ENCODE measurements at places on chromosomes 13 and 19.
A peak's percentile ranks its signal among the peaks of the same experiment; 100 is the strongest.

DNA sequence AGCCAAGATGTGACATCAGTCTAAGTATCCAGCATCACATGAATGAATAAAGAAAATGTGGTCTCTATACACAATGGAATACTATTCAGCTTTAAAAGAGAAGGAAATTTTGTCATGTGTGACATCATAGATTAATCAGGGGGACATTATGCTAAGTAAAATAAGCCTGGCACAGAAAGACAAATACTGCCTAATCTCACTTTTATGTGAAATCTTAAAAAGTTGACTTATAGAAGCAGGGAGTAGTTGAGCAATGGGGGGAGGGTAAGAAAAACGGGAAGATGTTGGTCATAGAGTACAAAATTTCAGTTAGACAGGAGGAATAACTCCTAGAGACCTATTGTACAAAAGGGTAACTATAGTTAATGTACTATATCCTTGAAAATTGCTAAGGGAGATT is 10.4 kb upstream of the LCP1 start:
- DNase-seq = no peak

DNA sequence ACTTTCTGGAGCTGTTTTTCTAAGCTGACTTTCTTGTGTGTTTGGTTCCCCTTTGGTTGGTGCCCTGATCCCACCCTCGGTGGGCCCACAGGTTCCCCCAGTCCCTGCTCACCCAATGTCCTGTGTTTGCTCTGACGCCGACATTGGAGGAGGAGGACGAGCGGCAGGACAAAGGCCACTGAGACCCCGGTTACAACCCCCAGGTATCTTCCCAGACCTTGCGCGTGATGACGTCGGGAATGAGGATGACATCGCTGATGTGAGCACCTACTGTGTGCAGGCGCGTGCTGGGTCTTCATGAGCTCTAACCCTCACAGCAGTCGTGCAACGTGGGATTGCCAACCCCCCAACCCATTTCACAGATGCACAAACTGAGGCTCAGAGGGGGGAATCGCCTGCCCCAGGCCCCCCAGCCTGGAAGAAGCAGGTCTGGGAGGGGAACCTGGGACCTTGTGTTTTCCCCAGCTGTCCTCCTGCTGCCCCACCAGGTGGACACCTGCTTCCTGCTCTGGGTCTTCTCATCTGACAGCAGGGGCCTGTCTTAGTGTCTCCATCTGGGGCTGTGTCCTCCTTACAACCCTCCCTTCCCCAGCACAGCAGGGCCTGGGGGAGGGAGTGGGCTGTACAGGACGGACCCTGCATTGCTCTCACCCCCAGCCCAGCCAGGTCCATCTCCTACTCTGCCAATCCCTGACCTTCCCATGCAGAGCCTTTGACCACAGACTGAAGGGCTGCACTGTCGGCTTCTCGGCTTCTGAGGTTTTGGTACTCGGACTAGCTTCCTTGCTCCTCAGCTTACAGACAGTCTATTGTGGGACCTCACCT is 4.7 kb upstream of the LILRA6 start:
- DNase-seq = no peak

- no peak for DNase-seq
These were observed 192.8 kb upstream of the IRS2 start for GRCh38 chr13:109979228-109979627.

DNA sequence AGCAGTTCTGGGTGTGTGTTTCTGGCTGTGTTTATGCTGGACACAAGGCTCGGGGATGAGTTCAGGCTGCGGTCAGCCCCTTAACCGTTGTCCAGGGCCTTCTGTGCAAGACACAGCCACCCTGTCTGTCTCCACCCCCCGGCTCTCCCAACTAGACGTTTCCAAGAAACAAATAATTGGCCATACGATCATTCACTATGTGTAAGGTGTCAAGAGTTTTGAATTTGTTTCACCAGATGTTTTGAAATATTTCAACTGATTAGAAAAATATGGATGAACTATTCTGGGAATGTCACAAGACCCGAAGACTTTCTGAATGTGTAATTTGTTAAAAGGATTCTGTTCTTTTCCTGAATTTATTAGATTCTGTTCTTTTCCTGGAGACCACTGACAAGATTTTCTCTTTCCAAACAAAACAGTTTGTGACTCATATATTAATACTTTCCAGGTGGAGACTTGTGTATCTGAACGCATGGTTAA is 318.2 kb downstream of the MYO16 start:
- no peak for DNase-seq

GRCh38 chr19:2577722-2578335 is 101.9 kb downstream of the GADD45B start:
- DNase-seq = no peak

DNA sequence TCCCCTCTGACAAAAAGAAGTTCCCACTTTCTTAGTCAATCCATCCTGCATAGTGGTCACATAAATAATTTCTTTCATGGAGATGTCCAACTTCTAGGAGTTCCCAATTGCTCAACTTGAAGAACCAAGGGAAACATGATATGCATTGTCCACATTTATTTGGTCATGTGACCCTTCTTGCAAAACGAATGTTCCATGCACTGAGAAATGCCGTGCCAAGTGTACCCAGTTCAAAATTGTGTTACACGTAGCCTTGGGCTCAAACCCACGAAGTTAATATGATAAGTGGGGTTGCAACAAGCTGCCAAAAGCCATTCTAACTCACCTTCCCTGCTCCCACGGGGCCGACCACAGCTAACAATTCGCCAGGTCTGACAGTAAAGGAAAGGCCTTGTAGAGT is 113.1 kb downstream of the ABCC4 start:
- DNase-seq = no peak

DNA sequence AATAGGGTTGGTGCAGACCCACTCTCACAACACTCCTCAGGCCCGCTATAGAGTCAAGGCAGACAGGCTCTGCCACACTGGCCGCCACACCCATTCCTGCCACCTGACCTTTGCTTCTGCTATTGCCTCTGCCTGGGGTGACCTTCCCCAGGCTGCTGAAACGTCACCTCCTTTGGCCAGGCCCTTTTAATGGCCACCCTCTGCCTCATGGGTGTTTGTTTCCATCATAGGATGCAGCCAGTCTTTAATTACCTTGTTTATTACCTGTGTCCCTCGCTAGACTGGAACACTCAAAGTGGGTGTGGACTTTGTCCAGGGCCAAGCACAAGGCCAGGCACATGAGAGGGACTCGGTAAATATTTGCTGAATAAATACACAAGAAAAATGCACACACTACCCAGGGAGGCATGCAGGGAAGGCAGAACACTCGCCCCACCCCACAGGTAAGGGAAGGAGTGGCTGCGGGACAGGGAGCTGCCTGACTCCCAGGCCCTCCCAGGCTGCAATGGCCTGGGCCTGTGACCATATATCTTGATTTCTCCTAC is 3.2 kb downstream of the LSM4 start:
- DNase-seq = no peak

DNA sequence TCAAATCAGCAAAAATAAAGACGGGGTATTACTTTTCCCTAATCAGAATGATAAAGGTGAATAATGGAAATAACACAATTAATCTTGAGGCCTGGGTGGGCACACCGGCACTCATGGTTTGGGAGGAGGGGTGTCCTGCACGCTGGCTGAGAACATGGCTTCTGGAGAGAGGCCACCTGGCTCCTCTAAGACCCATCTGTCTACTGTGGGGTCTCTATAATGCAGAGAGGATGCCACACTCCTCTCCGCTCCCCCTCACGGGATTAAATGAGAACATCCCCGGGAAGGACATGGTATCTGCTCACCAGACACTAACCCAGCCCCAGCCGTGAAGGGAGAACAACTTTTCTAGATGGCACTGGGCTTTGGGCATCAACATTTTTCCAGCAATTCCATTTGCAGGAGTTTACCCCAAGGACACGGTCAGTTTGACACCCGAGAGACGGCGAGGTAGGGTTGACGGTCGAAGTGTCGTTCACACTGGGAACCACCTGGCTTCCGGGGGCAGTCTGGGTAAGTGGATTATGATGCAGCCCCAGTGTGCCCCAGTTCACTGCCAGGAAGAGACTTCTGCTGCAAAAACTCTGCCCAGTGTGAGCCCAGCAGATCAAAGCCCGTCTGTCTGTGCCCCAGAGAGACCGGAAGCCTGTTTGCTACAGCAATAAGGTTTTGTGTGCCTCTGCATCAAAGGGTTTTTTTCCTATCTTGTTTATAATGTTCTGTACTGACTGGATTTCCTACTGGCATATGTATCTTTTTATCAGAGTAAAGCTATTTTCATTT is 56.6 kb downstream of the CEBPG start:
- no peak for DNase-seq

DNA sequence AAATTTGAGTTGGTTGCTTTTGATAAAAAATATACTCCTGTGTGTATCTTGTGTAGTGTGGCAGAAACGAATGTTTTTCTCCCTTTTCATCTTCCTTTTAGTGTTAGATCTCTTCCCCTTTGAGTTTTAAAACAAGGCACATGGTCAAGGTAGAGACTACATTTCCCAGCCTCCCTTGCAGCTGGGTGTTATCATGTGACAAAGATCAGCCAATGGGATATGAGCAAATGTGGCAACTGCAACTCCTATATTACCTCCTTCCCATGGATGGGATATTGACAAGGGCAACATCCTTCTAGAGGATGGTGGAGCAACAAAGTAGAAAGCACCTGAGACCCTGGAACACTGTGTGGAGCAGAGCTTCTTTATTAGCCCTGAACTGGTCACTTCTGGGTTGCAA is 42.4 kb downstream of the ADGRE3 start:
- no peak for DNase-seq

DNA sequence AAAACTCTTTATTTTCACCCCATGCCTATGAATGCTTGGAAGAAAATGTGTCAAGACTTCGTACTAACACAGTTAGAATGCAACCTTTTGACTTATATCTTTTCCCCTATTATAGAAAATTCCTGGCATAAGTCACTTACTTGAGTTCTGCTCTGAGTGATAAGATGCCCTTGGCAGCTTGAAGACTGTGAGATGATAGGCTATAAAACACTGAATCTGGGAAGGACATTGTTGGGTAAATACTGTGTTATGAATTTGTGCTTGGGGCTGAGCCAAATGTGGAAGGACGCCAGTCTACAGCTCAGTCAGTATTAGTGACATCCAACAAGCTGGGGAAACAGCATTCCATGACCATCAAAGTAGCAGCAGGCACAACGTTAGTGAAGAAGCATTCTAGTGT is 368.0 kb upstream of the SGCG start:
- DNase-seq = no peak

DNA sequence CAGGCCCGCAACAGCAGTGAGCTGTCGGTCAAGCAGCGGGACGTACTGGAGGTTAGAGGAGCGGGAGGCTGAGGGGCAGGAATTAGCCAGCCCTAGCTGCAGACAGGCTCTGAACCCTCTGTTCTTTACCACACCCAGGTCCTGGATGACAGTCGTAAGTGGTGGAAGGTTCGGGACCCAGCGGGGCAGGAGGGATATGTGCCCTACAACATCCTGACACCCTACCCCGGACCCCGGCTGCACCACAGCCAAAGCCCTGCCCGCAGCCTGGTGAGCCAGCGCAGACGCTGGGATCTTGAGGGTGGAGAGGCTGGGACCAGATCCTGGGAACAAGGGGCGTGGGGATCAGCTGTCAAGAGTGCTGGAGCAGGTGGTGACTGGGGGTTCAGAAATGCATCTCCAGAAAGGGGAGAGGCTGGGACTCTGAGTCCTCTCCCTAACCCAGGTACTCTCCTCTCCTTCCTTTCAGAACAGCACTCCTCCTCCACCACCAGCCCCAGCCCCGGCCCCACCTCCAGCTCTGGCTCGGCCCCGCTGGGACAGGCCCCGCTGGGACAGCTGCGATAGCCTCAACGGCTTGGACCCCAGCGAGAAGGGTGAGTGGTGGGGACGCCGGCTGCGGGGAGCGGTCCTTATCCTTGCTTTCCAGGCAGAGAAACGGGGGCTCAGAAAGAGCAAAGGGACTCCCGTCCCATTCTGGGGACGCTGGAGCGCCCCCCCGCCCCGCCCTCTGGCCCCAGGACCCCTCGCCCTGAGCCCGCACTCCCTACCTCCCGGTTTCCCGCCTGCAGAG is 10.4 kb downstream of the EPS8L1 start:
- no peak for DNase-seq

DNA sequence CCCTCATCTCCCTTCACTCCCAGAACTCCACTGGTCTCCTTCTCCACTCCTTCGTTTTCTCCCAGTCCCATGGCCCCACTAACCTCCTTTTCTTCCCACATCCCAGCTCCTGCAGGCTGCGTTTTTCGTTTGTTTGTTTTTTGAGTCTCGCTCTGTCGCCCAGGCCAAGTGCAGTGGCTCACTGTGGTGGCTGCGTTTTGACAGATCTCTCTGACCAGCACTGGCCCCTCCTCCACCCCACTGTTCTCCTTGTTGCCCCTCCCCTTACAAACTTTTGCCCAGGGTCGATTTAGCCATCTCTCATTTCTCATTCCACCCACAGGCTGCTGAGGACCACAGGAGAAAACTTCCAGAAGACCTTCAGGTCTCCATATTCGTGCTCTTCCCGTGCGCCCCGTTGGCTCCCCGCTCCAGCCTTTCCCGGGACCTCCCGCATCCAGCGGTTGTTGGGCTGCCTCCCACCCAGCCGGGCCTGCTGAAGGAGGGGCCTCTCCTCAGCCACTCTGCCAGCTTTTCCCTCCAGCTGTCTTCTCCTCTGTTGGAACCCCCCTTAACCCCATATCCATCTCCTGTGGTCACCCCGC is 40.6 kb upstream of the GJB6 start:
- no peak for DNase-seq

DNA sequence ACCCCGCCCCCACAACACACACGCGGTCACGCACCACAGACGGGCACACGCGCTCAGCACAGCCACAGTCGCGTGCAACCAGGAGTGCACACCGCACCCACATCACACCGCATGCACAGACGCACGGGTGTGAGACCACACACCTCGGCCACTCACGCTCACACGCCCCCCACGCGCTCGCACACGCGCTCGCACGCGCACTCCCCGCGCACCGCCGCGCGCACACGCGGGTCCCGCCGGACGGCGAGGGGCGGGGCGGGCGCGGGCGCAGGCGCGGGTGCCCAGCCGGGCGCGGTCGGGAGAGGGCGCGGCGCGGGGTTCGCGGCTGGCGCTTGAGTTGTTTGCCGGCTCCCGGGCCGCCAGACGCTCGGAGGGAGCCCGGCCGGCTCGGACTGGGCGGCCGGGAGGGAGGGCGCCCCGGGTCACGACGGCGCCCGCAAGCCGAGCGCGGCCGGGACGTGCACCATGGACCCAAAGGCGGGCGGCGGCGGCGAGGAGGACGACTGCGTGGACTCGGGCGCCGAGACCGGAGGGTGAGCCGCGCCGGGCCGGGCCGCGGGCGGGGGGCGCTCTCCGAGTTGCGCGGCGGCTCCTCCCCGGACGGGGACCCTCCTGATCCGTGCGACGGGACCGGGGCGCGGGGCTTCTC is at the start of gene FAM124A:
TSS of gene FAM124A (plus strand) at position 362 of the 649 bp plus-strand sequence. CDS start at position 466, 104 bp downstream.
- DNase-seq = peak; percentile 51

All from activated B cell treated with CpG ODN at 0.5 μM for 24 hours (primary cell).